Hematopoietic multipotent progenitor cell treated with erythropoietin and hydrocortisone succinate and interleukin-3 and kit ligand, for 4 days (in vitro differentiated cells): ENCODE measurements at places on chromosomes 3 and 15.

GRCh38 chr15:44035781-44036699, 159.0 kb downstream of the FRMD5 start:
- DNase-seq = no peak

GRCh38 chr3:46301122-46301835, 52.6 kb upstream of the CCR2 start:
- peak; percentile 35 for DNase-seq

GRCh38 chr3:110995461-110996231, 76.0 kb upstream of the NECTIN3 start:
- DNase-seq = peak; percentile 1

DNA sequence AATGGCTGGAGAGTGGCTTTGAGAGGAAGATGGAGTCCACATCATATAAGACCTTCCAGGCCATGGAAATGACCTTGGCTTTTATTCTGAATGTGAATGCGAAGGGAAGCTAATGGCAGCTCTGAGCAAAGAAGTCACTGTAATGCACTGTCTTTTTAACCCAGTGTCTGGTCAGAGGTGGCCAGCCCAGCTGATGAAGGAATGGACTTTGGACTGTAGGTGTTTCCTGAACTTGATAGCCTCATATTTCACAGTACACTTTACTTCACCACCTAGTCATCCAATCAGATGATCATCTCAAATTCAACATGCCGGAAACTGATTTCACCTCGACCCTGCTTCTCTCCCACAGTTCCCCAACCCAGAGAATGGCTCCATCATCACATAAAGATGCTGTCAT, 33.4 kb downstream of the DCLK3 start:
- DNase-seq = no peak

DNA sequence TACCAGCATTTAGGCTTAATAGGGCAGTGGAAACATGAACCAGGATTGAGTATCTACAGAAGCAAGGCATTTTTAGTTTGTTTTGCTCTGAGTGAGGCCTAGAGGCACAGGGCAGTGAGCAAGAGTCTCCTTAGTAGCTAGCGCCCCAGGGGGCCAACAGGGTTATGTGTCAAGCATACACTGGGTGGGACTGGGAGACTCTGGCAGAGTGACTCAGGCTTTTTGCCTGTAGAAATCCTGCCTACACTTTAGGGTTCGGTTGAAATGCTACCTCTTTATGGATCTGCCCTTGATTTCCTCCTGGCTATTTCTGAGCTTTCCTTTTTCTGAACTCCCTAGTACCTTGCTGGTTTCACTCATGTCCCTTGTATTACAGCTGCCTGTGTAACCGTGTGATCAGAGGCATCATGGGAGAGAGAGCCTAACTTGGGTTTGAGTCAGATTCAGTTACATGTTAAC, 72.2 kb downstream of the TOP2B start:
- peak; percentile 78 for DNase-seq

DNA sequence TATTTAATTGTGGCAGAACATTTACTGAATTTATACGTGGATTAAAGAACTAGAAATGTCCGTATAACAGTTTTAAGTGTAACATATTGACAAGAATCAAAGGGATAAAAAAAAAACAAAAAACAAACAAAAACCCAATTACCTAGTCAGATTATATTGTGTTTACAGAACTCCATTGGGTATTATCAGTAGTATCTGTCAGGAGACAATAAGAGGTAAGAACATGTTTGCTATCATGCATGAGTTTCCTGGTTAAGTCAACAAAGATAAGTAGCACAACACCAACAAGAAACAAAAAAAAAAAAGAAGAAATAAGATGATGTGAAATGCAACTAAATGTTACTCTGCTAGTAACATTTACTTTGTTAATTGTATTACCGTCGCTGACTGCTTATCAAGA, 570.6 kb downstream of the ZBBX start:
- no peak for DNase-seq

GRCh38 chr3:148938306-148938705, 53.0 kb upstream of the GYG1 start:
- no peak for DNase-seq

GRCh38 chr3:66095295-66096001, 56.7 kb upstream of the MAGI1 start:
- no peak for DNase-seq

GRCh38 chr15:90887037-90887481, 2.8 kb downstream of the FES start:
- DNase-seq = no peak

DNA sequence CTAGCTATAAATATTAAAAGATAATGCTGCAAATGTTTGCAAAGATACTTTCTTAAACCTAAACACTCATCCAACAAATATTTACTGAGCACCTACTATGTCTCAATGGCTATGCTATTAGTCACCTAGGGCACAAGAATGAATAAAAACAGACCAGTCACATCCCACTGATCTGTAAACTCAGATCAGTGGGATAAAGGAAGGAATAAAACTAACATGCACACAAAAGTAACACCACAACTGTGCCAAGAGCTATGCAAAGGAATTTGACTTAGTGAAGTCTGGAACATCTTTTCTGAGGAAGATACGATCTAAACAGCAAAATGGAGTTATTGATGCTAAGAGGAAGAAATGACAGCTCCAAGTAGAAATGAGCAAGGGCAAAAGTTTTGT, 56.6 kb downstream of the CBLB start:
- no peak for DNase-seq

GRCh38 chr3:129520960-129521359, 7.5 kb upstream of the RHO start:
- DNase-seq = no peak

DNA sequence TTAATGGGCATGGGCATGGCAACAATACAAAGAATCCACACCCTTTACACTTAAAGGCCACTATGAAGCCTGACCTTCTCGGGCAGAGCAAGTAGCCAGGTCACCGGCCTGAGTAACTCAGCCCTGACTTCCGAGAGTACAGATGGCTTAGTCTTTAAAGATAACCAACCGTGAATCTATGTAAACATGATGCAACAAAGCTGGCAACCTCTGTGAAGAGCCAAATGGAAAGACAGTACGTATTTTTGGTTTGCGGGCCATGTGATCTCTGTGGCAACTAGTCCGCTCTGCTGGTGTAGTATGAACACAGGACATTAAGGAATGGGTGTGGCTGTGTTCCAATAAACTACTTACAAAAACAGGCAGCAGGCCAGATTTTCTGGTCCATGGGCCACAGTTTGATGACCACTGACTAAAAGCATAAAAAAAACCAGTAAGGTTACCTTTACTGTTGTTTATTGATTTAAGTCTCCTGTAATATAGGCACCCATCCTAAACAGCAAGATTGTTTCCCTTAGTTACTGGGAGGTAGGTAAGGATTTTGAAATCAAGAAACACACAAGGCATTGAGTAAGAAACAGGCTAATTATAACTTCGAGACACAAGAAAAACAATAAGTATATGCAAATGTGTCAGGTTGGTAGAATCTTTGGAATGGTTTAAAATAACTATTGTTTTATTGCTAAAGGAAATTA, 14.5 kb downstream of the RIOX2 start:
- no peak for DNase-seq

- DNase-seq = peak; percentile 41
Measured at GRCh38 chr15:56931639-56932508, 13.4 kb downstream of the TCF12 start.

DNA sequence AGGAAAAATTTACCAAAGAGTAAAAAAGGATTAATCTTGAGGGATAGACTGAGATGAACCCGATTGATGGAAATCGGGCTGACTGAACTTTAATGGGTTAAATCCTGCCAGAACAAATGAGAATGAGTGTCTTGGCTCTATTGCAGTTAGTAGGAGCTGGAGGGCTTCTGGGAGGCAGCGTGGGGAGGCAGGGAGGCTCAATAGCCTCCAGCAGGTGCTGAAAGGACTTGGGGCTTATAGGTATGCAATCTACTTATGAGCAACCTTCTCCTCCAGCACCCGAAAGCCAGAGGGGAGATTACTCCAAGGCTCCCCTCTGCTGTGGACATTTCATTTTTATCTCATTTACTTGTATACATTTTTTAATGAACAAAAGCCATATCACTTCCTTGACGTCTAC, 1.0 kb upstream of the CRYBG3 start:
- no peak for DNase-seq

DNA sequence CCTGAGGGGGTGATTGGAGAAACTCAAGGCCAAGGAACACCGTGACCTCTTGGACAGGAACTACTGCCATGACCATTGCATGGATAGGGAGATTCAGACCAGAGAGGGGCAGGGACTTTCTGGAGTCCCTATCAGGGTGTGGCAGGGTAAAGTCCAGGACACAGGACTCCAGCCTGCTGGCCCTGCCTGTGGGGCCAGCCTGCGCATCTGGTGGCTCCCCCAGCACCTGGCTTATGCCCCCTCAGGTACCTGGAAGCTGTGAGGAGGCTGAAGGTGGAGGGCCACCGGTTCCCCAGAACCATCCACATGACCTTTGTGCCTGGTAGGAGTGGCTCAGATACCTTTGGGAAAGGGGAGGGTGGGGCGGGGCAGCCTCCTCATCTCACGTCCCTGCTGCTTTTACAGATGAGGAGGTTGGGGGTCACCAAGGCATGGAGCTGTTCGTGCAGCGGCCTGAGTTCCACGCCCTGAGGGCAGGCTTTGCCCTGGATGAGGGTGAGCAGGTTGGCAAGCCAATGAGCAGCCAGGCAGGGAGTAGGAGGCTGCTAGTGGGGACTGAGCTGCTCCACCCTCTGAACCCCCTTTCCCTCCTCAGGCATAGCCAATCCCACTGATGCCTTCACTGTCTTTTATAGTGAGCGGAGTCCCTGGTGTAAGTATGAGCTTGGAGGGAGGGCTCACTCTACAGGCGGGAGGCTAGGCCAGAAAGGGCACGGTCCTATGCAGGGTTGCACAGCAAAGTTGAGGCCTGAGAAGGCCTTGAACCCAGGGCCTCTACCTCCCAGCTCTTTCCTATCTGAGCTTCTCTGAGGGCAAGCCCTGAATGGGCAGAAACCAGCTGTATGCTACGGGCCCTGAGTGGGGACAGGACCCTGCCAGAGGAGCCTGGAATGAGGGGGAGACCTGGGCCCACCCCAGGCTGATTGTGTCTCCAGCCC, 2.9 kb downstream of the ACY1 start:
- DNase-seq = no peak

DNA sequence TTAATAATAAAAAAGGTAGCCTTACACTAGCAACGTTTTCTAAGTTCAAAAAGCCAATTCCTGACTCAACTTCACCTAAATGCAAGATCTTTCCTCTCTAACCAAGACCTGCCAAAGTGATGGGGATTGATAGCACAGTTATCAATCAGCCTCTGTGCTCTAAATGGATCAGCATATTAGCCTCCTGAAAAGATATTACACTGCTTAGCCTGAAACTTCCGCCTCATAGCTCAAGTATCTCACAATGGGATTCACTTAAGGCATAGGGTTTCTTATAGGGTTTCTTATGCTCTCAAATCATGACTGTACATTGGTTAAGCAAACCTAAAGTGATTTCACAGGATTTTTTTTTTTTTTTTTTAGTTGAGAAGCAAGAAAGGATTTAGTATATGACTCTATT, 436 bp upstream of the SLC9A9 start:
- DNase-seq = no peak

GRCh38 chr15:70154718-70155347, 57.1 kb upstream of the TLE3 start:
- peak; percentile 61 for DNase-seq

DNA sequence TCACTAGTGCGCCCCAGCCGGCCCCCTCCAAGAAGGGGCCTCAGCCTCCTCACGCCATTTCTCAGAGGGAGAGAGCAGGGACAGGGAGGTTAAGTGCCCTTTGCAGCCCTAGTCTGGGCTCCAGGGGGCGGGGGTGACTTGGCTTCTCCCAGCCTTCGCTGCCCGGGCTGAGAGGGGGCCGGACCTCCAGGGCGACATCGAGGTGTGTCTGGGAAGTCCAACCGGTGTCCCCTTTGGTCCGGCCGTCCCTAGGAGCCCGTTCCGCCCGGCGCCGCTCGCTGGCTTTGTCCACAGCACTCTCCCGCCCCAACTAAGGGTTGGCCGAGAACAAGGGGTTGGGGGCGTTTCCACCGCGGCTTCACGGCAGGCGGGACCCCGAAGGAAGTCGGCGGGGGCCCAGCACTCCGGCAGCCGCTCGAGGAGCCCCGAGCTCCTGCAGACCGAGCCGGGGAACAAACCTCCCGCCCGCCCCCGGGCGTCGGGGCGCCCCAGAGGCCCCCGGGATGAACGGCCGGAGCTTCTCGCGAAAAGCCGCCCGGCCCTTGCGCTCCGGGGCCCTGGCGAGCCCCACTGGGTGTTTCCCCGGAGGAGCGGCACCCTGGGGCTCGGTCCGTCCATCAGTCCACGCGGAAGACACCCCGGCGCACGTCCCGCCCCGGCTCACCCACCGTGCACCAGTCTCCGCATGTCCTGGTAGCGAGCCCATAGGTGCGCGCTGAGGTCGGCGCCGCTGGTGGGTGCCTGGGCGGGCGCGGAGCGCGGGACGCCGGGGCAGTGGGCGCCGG, 627 bp downstream of the NT5DC2 start:
- DNase-seq = peak; percentile 62

DNA sequence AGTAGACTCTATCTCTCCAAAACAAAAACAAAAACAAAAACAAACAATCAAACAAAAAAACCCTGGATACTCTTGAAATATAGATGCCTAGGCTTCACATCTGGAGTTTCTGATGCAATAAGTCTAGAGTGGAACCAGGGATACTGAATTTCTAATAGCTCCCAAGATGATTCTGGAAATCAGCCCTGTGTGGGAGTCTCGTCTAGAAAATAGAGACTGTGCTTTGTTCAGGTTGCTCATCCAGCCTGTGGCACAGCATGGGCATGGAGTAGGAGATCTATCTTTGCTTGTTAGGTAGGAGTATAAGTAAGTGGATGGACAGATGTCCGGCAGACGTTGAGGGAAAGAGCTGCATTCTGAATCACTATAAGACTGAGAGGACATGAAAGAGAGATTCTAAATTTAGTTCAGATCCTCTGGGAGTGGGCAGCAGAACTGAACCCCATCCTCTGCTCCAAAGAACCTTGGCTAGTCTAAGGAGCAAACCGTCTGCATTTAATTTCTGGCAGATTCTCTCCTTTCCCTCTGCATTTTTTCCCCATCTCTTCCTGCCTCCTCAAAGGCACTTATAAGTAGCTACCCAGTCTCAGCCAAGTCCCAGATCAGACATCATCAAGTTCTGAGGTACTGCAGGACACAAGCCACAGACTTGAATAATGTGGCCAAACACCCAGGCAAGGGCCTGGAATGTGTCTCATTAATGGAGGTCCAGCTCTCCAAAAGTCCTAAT, 92.6 kb upstream of the STRIT1 start:
- no peak for DNase-seq

GRCh38 chr3:168585544-168585943, 489.8 kb upstream of the GOLIM4 start:
- no peak for DNase-seq

DNA sequence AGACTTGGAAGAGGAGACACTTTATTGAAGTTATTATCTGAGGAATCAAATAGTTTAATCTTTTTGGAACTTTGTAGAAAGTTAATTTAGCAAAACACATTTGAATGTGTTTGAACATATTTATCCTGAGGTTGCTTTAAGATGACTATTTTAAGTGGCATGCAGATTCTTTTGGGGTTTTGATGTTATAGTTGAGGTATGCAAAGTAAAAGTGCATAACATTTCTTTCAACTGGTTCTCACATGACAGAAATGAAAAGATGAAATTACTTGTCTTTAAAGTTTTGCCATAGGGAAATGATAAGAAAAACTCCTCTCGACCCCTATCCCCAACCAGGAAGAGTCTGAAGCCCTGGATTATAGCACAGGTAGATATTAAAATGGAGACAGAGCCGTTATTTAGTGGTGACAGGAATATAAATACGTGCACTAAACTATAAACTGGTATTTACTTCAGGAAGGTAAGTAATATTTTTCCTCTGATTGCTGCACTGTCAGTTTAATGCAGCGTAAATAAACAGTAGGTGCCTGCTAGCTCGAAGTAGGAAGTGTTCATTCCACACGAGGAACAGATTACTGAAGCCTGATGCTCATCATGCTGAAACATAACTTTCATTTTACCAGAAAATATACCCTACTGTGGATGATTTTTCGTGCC, 15.1 kb upstream of the SATB1 start:
- DNase-seq = no peak
